ENCODE measurements at places on chromosomes 12 and 14.

DNA sequence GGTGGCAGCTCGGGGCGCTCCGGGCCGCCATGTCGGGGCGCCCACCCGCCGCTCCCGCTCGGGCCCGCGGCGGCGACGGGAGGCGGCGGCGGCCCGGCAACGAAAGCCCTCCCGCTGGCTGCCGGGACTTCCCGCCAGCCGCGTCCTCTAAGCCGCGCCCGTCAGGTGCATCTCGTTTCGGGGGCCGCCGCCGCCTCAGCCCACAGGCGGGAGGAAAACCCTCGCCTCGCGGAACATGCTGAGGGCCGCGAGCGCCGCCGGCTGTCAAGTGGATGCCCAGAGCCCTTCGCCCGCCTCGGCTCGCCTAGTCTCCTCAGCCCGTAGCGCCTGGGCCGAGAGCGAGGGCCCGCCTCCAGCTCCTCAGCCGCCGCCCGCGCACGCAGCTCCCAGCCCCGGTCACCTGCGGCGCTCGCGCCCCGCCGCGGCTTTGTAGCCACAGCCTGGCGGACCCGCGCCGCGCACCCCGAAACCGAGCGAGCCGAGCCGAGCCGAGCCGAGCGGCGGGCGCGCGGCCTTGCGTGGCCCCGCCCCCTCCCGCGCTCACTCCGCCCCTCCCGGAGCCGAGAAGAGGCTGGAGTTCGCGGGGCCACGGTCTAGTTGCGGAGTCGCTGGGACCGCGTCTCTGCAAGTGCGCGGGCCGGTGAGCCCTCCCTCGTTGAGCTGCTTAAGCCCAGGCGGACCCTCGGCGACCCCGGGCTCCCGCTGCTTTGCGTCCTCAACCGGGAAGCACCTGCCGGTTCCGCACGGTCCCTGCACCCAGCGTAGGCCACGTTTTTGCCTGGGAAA is at the start of gene EML5:
TSS of gene EML5 (minus strand) at position 481 of the 786 bp plus-strand sequence. CDS start at position 31, 450 bp downstream.
- peak within 1 kb of the TSS; percentile 86 for H3K4me3 ChIP-seq
- peak within 1 kb of the TSS; percentile 12 for H3K27ac ChIP-seq
- no peaks in the 10 kb centered on the region for H3K4me1 ChIP-seq
- peak; percentile 84 for DNase-seq
- H3K36me3 ChIP-seq: no peaks in the 10 kb centered on the region

- peaks cover 5% of the 10 kb centered on the region for H3K36me3 ChIP-seq
- H3K4me1 ChIP-seq: peaks cover 25% of the 10 kb centered on the region
- H3K27me3 ChIP-seq: peaks cover 14% of the 10 kb centered on the region
- peak overlapping the region; percentile 86 for H3K27ac ChIP-seq
These were observed 5.1 kb upstream of the CHD4 start for GRCh38 chr12:6612247-6612646.

DNA sequence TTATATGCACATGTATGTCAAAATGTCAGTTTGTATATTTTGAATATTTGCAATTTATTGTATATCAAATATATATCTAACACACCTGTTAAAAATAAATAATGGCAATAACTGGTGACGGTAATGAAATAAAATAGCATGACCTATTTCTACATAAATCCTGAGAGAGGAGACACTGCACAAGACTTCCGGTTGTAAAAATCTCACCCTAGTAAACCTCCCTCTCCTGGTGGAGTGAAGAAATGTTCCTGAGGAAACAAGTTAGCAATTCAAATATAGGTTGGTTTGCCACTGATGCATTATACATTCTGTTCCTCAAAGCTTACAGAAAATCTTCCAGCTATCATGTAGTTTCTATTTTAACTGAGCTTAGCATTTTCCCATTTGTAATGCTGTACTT is 166.1 kb upstream of the SYT10 start:
- no peaks in the 10 kb centered on the region for H3K36me3 ChIP-seq
- no peak overlapping the region for H3K27ac ChIP-seq
- H3K4me3 ChIP-seq: no peak overlapping the region
- DNase-seq: no peak
- no peaks in the 10 kb centered on the region for H3K27me3 ChIP-seq

- peak overlapping the region; percentile 94 for H3K4me3 ChIP-seq
- no peaks in the 10 kb centered on the region for H3K36me3 ChIP-seq
- H3K27me3 ChIP-seq: peaks cover 21% of the 10 kb centered on the region
- DNase-seq: peak; percentile 44
- peak overlapping the region; percentile 17 for H3K27ac ChIP-seq
- H3K4me1 ChIP-seq: peaks cover 14% of the 10 kb centered on the region
These were observed 3.6 kb downstream of the TNS2 start for GRCh38 chr12:53053218-53054111.

DNA sequence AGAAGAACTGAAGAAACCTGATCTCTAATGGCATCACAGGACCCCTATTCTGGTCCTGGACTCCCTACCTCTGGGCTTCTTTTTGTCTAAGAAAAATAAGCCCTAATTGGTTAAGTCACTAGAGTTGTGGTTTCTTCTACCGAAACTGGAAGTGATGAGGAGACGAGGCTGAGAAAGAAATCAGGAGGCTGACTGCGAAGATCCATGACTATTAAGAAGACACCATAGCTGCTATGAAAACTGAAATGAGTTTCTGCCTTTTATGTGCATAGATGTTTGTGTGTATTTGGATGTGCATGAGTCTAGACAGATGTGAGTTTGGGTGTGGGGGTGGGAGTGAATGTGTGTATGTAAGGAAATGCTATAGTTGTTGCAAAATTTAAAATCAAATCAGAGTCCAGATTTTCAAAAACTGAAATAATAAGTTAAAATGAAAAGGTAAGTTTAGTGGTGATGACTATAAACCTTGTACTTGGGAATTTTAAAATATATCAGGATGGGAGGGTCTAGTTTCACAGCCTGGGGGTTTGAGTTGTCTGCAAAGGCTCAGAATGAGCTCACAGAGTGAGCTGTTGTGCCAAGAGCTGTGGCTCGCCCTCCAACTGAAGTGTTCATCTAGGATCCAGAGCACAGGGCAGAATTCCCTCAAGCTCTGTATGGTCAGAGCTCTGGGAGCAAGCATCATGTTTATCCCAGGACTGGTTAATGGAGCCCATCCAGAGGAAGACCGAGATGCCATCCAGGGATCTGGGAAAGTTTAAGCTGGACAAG is 94.9 kb downstream of the VCPKMT start:
- no peak overlapping the region for H3K27ac ChIP-seq
- no peak overlapping the region for H3K4me3 ChIP-seq
- H3K36me3 ChIP-seq: peaks cover 9% of the 10 kb centered on the region
- no peak for DNase-seq
- H3K4me1 ChIP-seq: no peaks in the 10 kb centered on the region

DNA sequence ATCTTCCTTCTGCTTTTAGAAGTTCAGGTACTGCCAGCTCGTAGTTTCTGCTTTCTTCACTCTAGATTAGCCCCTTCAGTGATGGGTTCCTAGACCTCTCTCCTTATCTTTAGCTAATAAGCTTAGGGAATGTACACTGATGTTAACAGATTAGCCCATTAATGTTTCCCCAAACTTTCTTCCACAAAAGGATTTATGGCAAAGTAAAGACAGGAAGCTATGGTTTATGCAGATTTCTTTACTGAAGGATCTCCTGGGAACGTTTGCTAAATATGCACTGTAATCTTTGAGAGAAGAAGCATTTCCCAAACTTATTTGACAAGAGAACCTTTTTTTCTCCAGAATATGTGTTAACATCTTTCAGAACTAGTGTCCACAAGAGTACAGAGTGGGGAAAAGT is 4.2 kb downstream of the SOCS4 start:
- peak overlapping the region; percentile 49 for H3K27ac ChIP-seq
- peaks cover 26% of the 10 kb centered on the region for H3K4me1 ChIP-seq
- H3K4me3 ChIP-seq: peak overlapping the region; percentile 80
- DNase-seq: no peak

DNA sequence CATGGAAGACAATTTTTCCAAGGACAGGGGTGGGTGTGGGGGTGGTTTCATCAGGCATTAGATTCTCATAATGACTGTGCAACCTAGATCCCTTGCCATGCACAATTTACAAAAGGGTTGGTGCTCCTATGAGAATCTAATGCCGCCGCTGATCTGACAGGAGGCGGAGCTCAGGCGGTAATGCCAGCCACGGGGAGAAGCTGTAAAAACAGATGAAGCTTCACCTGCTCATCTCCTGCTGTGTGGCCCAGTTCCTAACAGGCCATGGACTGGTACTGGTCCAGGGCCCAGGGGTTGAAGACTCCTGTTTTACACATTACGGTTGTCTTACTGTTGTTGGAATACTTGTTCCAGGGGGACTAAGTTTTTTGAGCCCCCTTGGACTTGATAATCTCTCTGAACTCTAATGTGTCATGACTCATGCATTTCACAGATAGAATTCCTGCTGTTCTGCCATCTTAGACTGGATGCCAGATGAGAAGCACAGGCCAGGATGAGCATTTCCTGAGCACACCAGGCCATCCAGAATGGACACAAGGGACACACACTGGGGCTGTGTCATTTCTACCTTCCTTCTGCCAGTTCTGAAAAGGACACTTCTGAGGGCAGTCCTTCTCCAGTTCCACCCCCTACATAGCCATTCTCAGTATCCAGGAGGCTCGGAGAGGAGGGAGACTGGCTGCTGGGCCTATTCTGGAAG is 5.8 kb downstream of the PLEKHD1 start:
- H3K4me3 ChIP-seq: no peak overlapping the region
- H3K4me1 ChIP-seq: peaks cover 13% of the 10 kb centered on the region
- no peak for DNase-seq

DNA sequence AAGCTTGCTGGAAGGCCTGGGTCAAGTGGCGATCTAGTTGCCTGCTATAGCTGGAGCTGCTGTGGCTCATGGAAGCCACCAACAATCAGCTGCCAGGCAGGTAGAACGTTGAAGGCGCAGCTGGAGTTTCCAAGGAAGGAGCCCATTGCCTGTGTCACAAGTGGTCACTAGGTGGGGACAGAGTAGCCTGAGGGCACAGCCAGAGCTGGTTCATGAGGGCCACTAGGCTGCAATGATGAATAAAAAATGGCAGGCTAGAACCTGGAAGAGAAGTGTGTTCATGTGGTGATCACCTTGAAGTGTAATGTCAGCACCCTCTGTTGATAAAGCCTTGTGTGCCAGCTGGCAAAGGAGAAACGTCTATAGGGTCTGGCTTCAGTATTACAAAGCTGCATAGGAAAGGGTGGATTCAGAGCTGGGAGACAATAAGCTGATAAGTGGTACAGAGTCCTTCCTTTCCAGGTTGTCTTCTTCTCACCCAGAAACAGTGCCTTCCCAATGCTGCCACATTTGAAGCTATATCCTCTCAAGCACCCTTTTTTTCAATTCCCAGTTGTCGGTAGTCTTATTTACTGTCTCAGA is 165.8 kb downstream of the EMP1 start:
- no peak overlapping the region for H3K4me3 ChIP-seq
- no peaks in the 10 kb centered on the region for H3K4me1 ChIP-seq
- no peaks in the 10 kb centered on the region for H3K27me3 ChIP-seq
- H3K36me3 ChIP-seq: no peaks in the 10 kb centered on the region
- no peak overlapping the region for H3K27ac ChIP-seq
- DNase-seq: peak; percentile 79

- H3K27ac ChIP-seq: no peak overlapping the region
- H3K4me3 ChIP-seq: no peak overlapping the region
These were observed 216.2 kb upstream of the CAND1 start for GRCh38 chr12:67052981-67053380.
